ENCODE measurements at places on chromosomes 2 and 18. TPM values are rescaled to one million over a fixed set of nuclear protein-coding genes. Genes with fewer than 3 reads are reported as not detected.

NETO1 gene
- polyA plus RNA-seq, result 0.06 TPM

C2orf72 gene
- polyA plus RNA-seq, result 7.6 TPM

- H3K27ac ChIP-seq, result no peak overlapping the region
- H3K36me3 ChIP-seq, result no peaks in the 10 kb centered on the region
- H3K27me3 ChIP-seq, result no peaks in the 10 kb centered on the region
- H3K4me3 ChIP-seq, result no peak overlapping the region
Measured at GRCh38 chr2:104125096-104125495, 728.8 kb upstream of the POU3F3 start.

DNA sequence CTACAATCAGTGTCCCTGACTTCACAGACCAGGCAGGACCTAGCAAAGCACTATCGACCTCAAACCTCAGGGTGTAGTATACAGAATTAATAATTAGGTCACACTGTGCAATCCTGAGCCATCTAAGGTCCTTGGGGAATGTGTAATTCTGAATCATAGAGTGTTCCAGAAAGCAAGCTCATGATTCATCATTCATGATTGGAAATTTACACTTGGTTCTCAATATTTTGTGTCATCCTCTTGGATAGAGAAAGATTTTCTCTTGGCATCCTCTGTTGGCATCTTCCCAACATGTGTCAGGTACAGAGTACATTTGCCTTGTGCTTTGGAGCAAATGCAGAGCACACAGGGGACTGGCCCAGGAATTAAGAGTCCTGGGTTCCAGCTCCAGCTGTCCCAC lies 245.0 kb upstream of the NT5C1B start:
- no peaks in the 10 kb centered on the region for H3K27me3 ChIP-seq
- H3K4me3 ChIP-seq, result no peak overlapping the region

DNA sequence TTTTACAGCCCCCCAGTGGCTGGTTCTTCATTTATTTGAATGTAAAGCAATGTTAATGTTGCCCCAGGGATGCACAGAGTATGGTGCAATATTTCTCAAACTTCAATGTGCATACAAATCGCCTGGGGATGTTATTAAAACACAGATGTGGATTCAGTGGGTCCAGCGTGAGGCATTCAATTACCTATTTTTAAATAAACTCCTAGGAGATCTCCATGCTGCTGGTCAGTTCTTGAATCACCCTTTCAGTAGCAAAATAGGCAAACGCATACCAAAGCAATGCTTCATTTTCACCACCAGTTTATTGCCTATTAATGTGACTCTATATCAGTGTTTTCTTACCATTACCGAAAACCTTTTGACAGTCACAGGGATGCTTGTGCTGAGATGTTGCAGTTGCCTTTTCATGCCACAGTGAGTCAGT lies 530.7 kb downstream of the CBLN2 start:
- DNase-seq, result no peak
- no peak overlapping the region for H3K4me3 ChIP-seq

DNA sequence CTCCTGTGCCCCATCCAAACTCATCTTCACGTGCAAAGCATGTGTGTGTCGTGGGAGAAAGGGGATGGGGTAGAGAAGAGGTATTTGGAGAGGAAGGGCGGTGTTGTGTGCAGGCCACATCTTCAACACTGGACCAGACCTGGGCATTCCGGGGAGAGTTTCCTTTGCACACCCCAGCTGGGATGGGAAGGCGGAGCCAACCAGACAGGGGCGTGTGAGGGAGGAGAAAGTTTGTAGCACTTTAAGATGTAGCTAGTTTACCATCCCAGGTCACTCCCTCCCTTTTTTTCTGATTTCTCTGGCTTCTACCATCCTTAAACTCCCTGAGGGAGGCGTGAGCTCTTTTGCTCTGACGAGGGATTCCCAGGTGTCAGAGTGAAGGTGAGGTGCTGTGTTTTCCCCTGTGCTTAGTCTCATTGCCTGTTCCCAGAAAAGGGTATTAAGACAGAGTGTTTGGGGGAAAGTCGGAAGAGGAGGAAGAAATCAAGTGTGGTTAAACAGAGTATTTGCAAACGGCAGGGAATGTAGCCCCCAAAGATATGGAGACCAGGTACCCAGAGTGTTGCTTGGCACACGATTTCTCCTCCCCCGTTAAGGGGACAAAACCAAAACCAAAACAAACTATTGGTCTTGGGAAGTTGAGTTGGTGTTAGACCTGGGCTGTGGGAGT lies 1.6 kb downstream of the SETBP1 start:
- no peaks in the 10 kb centered on the region for H3K27me3 ChIP-seq
- H3K27ac ChIP-seq, result peak overlapping the region; percentile 57
- no peaks in the 10 kb centered on the region for H3K36me3 ChIP-seq
- H3K4me3 ChIP-seq, result no peak overlapping the region

GRCh38 chr2:166106431-166107015 lies 21.3 kb downstream of the SCN1A start:
- H3K27me3 ChIP-seq, result no peaks in the 10 kb centered on the region
- H3K4me1 ChIP-seq, result no peaks in the 10 kb centered on the region
- H3K4me3 ChIP-seq, result no peak overlapping the region
- DNase-seq, result no peak
- no peak overlapping the region for H3K27ac ChIP-seq
- no peaks in the 10 kb centered on the region for H3K36me3 ChIP-seq

DNA sequence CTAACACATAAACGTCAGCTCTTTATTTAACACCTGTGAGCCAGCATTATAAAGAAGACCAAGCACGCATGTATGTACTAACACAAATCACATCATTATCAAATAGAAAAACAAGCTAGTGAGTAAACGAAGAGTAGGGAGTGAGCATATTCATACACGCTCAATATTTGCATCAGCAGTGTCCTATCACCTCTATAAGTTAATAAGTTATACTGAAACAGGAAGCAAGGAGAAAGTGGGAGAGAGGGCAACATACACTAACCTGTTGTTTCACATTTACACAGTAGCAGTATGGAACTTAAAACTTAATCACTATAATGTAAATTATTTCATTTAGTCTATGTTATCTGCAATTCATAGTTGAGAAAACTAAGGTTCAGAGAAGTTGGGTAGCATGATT lies 321.5 kb upstream of the TANK start:
- peak; percentile 56 for DNase-seq
- H3K4me1 ChIP-seq, result no peaks in the 10 kb centered on the region
- H3K27me3 ChIP-seq, result no peaks in the 10 kb centered on the region
- H3K36me3 ChIP-seq, result no peaks in the 10 kb centered on the region
- H3K27ac ChIP-seq, result no peak overlapping the region

GRCh38 chr2:180677930-180678624 lies 302.3 kb upstream of the UBE2E3 start:
- H3K36me3 ChIP-seq, result no peaks in the 10 kb centered on the region
- H3K4me1 ChIP-seq, result no peaks in the 10 kb centered on the region
- H3K4me3 ChIP-seq, result no peak overlapping the region
- no peaks in the 10 kb centered on the region for H3K27me3 ChIP-seq
- DNase-seq, result no peak

DNA sequence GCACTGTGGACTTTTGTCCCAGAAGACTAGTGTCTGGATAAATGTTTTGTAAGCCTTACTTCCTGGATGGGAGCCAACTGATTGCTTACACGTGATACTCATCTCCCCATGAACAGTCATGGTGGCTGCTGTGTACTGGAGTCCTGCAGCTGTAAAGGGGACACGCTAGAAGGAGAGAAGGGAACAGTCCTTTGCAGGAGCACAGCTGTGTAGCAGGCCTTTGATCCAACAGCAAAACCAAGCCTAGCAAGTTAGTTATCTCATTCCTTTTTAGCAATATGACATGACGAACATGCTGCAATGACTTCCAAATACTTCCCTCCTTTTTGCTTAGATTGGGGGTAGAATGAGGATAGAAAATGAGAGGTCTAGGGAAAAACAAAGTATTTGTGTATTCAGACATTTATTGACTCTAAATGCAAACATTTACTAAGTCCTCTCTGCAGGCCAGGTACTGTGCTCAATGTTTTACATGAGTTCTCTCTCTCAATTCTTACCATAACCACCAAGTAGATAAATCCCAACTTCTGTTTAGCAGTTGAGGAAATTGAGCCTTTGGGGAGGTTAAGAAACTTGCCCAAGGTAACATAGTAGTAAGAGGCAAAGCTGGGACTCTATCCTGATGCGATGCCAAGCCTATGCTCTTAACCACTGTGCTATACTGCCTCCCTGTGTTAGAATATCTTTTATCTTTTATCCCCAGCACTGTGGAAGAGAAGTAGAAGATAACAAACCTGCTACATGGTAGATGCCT lies 55.4 kb upstream of the CD28 start:
- H3K4me3 ChIP-seq, result no peak overlapping the region
- H3K36me3 ChIP-seq, result no peaks in the 10 kb centered on the region
- H3K4me1 ChIP-seq, result peaks cover 7% of the 10 kb centered on the region
- H3K27me3 ChIP-seq, result no peaks in the 10 kb centered on the region
- peak; percentile 97 for DNase-seq
- H3K27ac ChIP-seq, result peak overlapping the region; percentile 81

All from small intestine (tissue), 16 donors.